ENCODE measurements at places on chromosomes 2 and 18. TPM values are rescaled to one million over a fixed set of nuclear protein-coding genes. Genes with fewer than 3 reads are reported as not detected.

The CBLN2 gene
- total RNA-seq, result not detected

The TMEM198 gene
- 5.9 TPM for total RNA-seq

The TSPYL6 gene
- total RNA-seq, result not detected

The HOXD3 gene
- total RNA-seq, result not detected

The CFAP53 gene
- total RNA-seq, result 0.25 TPM
